Cortex of kidney (tissue), 1 donor: ENCODE measurements at places on chromosomes 5 and 9.

- no peak for DNase-seq
Measured at GRCh38 chr9:12680341-12680740, 12.8 kb upstream of the TYRP1 start.

- DNase-seq: no peak
Measured at GRCh38 chr5:112165897-112166737, 253.0 kb downstream of the EPB41L4A start.

- no peak for DNase-seq
Measured at GRCh38 chr5:96952118-96952750, 16.4 kb downstream of the LNPEP start.

- DNase-seq: no peak
Measured at GRCh38 chr5:124395287-124395686, 351.2 kb downstream of the ZNF608 start.

DNA sequence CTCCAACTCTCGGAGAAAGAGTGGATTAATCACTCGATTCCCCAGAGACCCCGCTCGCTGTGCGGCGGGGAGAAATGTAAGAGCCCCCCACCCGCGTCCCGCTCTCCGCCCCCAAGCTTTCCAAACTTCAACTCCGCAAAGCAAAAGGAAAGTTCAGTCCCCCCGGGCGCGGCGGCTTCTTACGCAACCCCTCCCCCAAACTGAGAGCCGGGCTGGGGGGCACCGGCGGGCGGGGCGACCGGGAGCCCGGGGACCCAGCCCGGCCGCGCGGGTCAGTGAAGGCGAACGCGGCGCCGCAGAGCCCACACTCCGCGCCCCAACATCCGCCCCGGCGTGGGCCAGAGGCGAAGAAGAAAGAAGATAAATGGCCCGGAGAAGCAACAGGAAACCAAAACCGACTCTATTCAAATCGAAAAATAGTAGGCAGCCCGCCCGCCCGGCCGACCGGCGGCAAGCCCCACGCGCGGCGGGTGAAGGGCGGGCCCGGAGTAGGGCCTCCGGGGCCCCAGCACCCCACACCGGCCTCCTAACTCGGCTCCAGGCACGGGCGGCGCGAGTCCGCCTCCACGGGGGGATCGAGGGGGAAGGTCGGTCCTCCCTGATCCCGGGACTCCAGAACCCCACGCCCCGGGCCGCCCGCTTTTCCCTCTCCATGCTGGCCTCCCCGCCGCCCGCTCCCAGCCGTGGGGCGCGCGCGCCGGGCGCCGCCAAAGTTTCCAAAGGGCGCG, 720 bp downstream of the NOTCH1 start:
- no peak for DNase-seq

DNA sequence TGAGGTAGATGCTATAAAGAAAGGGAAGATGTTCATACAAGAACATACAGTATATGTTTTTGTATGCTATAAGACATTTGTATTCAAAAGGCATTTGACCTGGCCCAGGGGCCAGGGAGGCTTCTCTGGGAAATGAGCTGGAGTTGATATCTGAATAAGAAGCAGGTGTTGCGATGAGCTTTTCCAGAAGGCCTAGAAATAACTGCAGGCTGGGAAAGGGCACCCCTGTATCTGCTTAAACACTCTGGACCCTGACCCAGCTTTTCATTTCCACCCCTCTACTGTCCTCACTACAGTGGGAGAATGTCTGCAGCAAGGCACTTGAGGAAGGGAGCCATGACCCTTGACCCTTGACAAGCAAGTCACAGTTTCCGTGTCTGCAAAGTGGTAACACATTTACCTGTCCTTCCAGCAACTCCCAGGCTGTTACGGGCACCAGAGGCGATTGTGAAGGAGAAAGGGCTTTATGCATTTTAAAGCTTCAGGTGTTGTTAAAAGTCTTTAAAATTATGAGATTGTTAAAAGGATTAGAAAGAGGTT, 88.2 kb upstream of the PANK3 start:
- DNase-seq: no peak

GRCh38 chr9:130528674-130529073, 50.7 kb upstream of the FUBP3 start:
- DNase-seq: no peak

DNA sequence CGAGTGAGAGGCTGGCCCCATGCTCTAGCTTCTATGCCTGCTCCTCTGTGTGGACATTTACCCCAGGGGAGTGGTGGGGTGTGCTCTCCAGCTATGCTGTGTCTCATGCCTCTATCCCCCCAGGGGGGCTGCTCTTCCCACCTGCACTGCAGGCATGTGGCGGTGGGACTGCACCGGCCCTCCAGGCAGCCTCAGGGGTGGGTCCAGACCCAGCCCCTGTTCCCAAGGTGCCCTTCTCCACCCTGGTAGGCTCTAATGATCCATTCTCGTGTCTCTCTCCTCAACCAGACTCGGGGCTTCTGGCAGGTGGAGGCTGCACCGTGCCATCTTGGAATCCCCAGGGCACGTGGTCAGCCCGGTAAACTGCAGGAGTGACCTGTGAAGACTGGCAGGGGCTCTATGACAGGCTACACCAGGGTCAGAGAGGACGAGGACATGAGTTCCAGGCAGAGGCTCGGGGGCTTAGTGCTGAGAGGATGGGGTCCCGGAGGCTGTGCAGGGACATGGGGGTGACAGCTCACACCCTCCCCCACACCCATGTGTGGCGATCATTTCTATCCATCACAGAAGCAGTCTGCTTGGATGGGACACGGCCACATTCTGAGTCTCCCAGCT, 22.7 kb upstream of the COL5A1 start:
- DNase-seq: no peak

GRCh38 chr5:77015938-77016569, 14.2 kb upstream of the AGGF1 start:
- no peak for DNase-seq

- DNase-seq: no peak
Measured at GRCh38 chr9:121268598-121268850, 562 bp downstream of the GSN start.

- no peak for DNase-seq
Measured at GRCh38 chr5:163757344-163757743, 251.9 kb downstream of the MAT2B start.

- DNase-seq: no peak
Measured at GRCh38 chr5:22665801-22666200, 187.3 kb downstream of the CDH12 start.

- DNase-seq: no peak
Measured at GRCh38 chr5:135189024-135189423, 155.0 kb upstream of the PITX1 start.
